Transverse colon (tissue), 4 donors: ENCODE measurements at places on chromosomes 3 and 15. TPM values are rescaled to one million over a fixed set of nuclear protein-coding genes. Genes with fewer than 3 reads are reported as not detected.

DNA sequence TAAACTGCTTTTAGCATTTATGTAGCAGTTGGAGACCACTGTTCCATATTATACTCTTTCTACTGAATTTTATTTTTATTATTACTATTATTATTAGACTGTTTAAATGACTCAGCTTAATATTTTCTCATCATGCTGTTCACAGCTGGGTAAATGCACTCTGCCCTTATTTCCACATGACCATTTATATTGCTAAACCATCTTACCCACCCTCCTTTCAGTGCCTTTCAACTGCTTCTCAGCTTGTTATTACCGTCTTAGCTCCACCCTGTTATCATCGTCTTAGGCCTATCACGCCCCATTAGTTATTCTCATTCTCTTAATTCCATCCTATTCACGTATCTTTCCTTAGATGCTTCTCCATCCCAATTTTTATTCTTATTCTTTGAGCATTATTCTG lies 212.6 kb downstream of the GAP43 start:
- DNase-seq, result no peak

DNA sequence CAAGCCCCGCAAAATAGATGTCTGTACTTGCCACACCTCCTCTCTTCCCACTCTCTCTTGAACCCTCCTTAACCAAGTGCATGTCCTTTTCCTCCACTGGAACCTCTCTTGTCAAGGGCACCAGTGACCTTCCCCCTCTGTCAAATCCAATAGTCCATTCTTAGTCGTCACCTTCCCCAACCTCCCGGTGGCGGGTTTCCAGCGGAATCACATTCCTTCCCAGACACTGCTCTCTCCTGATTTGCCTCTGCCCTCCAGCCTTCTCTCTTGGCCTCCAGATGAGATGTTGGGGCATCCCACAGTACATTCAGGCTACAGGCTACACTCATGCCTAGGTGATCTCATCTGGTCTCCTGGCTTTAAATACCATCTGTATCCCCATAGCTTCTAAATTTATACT lies 31.1 kb downstream of the SCN5A start:
- DNase-seq, result no peak

Gene OSTN
- not detected for total RNA-seq

DNA sequence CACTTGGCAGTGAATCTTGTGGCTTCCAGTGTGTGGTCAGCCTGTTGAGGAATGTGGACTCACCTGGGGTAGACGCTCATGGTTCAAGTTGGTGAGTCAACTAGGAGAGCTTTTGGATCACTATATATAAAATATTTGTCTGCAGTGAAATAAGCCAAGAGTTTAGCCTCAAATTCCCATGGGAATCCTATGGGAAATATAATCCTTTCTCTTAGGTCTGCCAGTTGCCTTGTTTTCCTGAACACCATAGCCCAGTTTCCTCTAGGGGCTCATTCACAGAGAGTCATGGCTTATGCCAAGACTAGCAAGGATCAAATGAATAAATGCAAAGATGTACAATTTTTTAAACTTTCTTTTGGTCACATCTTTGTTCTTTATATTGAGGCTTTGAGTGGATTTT lies 100.1 kb upstream of the NPHP3 start:
- no peak for DNase-seq

GRCh38 chr3:52243791-52244628 lies 1.5 kb upstream of the PPM1M start:
- DNase-seq, result peak; percentile 34

- no peak for DNase-seq
Measured at GRCh38 chr15:70589728-70590127, 173.6 kb downstream of the UACA start.

GRCh38 chr15:36605604-36606263 lies 26.3 kb downstream of the CDIN1 start:
- no peak for DNase-seq

GRCh38 chr15:80152896-80153876 lies at the start of gene FAH:
Gene FAH, plus strand, starts transcription at chr15:80152999. Its CDS starts 56 bp downstream, at chr15:80153055.
- peak; percentile 36 for DNase-seq

Gene GHSR
- total RNA-seq, result not detected

Gene TRIM71
- not detected for total RNA-seq

Gene CLDN16
- not detected for total RNA-seq

GRCh38 chr3:11907667-11908660 lies 61.3 kb upstream of the TAMM41 start:
- DNase-seq, result no peak

- DNase-seq, result no peak
Measured at GRCh38 chr3:4551794-4552442, 58.8 kb downstream of the ITPR1 start.

- DNase-seq, result no peak
Measured at GRCh38 chr3:160331127-160331937, 67.7 kb downstream of the IFT80 start.

DNA sequence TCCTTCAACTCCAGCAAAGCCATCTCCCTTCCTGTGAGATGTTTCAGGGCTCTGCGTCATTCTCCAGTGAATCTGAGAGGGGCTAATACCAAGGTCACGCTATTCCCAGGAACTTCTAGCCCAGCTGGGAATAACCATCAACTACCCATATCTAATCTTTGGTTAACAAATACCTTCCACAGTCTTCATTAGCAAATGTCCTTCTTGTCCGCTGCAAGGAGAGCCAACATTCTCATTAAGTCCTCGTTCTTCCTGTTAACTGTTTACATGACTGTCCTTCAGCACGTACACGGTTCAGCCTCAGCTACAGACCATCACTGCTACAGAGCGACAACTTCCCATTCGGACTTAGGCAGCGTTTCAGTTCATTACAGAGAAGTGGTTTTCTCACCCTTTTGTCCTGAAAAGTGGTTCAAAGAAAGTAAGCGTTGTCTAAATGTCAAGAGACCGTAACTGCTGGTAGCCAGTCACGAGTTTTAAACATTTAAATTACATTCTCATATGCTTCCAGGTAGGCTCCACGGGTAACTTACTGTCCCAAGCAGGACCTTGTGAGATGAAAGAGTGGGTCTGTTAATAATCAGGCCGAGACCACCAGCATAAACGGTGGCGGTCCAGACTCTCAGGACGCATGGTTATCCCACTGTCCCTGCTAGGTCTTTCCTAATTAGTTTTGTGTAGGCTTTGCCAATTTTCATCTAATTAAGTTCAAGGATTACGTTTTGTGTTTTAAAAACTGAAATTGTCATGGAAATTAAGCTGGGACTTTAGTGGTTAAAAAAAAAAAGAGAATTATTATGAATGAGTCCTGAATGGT lies 63.8 kb downstream of the CHSY1 start:
- no peak for DNase-seq

DNA sequence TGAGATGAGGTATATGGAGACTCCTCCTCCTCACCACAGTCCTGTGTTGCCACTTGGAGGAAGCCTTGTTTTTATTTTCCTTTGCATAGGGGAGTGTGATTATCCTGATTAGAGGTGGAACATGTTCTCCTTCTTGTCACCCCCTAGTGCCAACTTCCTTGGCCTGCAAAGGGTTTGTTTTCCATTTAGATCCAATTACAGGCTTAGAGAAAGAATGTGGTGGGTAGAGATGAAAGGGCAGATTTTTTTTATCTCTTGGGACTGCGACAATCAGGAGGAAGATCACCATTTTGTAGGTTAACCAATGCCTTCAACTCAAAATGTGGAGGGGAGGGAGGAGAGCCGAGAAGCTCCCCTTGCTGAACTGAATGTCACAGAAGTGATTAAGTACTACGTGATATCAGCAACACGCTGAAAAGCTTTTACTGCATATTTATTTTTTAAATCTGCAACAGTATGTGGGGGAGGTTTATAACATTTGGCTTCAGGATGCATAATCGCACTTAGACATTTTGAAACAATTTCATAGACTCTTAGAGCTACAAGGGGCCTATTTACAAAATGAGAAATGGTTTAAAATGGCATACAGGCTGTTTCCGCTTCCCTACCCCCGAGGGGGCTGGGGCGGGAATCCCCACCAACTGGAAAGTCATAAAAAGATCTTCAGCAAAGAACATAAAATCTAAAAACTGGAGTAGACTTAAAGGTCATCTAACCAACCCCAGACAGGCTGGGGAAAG lies 2.4 kb downstream of the LMCD1 start:
- no peak for DNase-seq

DNA sequence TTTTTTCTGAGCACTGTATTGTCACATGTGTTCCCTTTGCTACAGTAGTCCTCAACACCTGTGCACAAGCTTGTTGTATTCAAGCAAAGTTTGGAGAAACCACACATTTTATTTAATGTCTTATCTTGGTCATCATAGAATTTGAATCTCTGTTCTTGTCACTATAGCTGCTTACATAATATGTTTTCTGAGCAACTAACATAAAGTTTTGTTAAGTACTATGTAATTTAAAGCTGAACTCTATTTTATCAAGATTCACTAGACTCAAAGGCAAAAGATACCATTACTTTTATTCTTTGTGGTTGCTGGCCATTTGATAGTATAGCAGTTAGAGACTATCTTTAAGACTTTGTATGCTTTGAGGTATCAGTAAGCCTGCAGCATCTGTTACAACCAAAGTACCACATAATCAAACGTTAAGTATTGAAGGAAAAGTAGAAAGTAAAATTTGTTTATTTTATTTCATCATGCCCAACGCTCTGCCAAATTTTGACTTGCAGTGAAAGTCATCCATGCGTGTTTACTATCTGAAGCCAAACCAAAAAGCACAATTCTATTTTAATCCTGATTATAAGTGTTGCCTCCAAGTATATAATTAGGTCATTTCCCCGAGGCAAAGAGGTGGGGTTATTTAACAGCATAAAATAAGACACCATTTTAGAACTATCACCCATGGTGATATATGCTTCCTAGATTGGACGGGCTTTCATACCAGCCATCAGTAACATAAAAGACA lies 10.3 kb upstream of the ABHD10 start:
- no peak for DNase-seq

Gene CHAC1
- 1.4 TPM for total RNA-seq

DNA sequence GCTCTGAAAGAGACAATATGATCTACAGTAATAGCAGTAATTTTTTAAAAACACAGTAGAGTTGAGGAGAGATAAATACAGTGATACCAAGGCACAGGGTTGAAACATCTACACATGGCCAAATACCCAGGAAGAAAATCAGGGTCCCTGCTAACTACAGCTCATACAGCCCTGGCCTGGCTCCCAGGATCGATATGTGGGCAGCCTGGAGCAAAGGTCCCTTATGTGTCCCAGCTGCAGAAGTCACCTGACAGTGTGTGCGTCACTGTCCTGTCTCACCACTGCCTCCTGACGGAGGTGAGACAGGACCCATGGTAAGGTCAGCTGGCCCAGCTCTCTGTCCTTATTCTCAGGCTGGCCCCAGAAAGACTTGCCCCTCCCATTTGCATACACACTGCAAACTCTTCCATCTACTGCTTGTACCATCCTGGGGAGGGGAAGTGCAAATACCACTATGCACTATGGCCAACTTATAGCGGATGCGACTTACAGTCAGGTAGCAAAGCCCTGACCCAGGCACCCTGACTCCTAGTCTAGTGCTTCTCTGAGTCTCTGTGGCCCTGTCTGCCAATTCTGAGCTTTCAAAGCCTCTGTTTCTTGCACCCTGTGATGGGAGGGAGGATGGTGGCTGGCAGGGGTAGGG lies 22.0 kb upstream of the BCL2L10 start:
- peak; percentile 36 for DNase-seq

Gene NME9
- not detected for total RNA-seq

Gene WDR48
- 47.6 TPM for total RNA-seq
